ENCODE measurements at places on chromosomes 7 and 10.

GRCh38 chr10:102656026-102656425 lies 11.7 kb downstream of the TRIM8 start:
- no peak for DNase-seq

GRCh38 chr7:139153832-139154231 lies 44.3 kb upstream of the ZC3HAV1 start:
- DNase-seq: no peak

DNA sequence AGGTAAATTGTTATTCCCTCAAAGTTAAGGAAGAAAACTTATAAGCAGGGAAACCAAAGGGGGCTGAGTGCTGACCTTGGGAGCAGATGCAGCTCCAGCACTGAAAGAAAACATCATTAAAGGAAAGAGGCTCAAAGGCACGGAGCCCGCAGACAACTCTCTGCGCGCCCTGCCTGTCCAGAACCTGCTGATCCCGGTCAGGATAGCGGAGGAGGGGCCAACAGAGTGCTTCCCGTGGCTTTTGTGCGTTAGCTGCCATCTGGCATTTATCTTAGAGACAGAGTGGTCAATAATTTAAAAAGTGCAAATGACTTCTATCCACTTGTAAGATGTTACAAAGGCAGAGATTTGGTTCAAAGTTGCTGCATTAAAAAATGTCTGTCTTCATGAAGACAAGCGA lies 162.1 kb downstream of the FANK1 start:
- DNase-seq: no peak

DNA sequence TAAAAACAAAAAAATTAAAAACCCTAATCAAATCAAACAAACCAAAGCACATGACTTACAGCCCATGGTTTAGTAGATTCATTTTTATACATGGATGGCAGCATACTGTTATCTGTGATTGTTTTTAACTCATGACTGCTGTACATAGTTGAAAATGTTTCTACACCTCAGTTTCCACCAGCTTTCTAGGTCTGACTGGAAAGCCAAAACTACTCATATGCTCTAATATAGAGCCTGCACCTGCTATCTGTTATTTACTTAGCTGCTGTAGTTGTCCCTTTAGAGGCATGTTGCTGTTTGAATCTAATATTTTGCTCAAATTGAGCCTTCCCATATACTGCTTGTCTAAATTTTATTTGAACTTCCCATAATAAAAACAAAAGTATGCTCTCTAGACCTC lies 289.9 kb upstream of the LRRN3 start:
- DNase-seq: no peak

DNA sequence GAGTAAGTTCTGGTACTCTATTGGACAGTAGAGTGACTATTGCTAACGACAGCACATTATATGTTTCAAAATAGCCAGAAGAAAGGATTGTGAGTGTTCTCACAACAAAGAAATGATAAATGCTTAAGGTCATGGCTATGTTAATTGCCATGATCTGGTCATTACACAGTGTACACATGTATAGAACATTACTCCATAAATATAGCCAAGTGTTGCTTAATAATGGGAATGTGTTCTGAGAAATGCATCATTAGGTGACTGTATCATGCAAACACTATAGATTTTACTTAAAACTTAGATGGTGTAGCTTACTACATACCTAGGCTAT lies 19.6 kb downstream of the EPC1 start:
- DNase-seq: no peak

DNA sequence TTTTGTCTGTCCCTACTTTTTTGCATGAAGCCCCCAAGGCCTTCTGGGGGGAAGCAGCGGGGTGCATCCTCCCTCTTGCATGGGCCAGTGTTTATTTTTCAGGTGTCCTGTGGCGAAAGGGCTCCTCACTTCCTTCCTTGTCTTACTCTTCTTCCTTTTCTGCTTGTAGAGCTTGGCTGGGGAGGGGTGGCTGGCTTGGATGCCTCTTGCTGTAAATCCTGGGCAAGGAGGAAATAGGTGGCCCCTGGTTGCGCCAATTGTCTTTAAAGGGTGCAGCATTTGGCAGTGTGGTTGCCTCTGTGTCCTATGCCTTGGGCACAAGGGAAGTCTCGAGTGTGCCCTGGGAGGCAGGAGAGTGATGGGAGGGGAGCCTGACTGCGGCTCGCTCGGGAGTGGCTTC lies 95.0 kb downstream of the SH2D4B start:
- DNase-seq: no peak

DNA sequence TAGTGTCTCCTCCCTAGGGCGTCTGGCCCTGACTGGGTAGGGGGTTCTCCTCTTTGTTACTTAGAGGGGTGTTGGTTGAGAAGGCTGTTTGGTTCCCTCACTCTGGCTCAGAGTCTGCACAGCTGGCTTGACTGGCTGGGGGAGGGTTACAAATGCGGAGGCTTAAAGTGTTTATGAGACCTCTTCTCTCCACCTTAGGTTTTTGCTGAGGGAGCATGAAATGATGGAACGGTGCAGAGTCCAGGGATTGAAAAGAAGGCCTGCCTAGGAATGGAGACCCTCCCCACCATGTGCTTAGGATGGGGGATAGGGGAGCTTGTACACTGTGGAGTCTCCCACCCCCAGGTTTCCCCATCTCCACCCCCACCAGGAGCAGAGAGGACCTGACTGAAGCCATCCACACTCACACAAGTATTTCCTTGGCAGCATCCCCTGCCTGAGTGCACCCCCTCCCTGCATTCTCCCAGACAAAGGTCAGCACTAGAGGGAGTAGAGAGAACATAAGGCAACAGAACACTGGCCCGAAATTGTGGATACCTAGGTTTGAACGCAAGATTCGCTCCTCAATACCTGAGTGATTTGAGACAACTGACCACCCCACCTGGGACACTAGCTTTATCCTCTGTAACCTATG lies 1.7 kb upstream of the LDB1 start:
- peak; percentile 63 for DNase-seq

DNA sequence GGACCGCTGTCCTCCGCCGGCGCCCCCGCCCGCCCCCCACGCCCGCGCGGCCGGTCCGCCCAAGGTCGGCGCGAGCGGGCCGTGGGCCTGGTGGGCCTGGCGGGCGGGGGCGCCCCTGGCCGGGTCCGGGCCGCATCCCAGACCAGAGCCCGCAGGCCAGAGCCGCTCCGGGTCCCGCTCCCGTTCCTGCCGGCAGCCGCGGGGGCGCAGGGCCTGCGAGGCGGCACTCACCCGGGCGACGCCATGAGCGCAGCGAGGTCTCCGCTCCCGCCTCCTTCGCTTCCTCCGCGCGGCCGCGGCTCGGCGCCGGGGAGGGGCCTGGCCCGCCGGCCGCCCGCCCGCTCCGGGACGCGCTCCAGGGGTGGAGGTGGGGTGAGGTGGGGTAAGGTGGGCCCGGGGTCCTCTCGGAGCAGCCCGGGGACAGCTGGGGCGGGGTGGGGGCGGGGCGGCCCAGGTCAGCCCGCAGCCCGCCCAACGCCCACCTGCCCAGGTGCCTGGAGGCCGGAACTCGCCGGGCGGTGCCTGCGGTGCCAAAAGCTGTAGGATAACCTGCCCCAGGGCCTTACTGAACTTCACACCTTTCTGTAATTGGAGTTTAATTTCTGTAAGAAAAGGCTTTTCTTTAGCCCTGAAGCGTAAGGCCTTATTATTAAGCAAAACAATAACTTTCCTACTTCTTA lies at the start of gene URGCP:
Gene URGCP, minus strand, starts transcription at position 266 of the 680 bp plus-strand sequence. Its CDS starts 21 bp downstream, at position 245.
- peak; percentile 78 for DNase-seq

- no peak for DNase-seq
These were observed 239.6 kb downstream of the PRKG1 start for GRCh38 chr10:51313773-51314478.

DNA sequence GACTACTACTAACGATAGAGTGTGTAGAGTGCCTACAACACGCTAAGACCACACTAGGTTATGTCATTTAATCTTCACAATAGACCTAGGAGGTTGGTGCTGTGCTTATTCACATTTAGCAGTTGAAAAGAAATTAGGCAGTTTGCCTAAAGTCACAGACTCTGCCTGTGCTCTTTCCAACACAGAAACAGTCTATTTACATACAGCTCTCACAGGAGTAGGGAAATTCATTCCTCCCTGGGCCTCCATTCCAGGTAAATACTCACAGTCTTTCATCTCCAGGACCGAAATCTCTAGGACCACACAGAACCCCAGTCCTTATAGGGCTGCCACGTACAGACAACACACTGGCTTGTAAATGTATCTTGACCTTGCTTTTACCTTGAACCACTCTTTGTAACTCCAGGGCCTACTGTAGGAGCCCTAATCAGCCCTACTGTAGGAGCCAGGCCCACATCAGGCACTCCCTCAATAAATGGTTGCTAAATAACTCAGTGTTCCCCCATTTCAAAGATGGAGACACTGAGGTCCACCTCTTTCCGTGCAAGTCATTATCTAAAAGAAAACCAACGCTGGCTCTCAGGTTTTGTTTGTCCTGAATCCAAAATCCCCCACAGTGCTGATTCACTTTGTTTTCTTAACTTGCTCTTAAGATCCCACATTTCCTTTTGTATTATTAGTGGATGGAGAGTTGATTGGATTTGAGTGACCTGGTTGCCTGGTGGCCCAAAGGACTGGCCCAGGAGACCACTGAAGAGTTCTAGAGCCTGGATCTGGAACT lies 146.9 kb downstream of the KCNMA1 start:
- no peak for DNase-seq

GRCh38 chr7:36865019-36865418 lies 140.7 kb upstream of the AOAH start:
- no peak for DNase-seq

DNA sequence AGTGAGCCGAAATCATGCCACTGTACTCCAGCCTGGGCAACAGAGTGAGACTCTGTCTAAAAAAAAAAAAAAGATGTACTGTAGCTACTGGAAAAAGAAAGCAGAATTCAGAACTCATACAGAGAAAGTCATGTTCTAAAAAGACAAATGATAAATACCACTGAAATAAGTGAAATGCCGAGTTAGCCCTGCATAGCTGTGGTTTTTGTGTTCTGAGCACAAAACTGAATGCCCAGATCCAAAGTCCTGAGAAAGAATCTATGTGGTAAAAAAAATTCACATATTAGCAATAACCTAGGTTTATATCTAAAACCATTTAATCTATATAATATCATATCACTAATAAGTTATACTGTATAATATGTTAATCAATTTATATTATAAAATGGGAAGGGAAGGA lies 29.3 kb upstream of the HECW1 start:
- no peak for DNase-seq

DNA sequence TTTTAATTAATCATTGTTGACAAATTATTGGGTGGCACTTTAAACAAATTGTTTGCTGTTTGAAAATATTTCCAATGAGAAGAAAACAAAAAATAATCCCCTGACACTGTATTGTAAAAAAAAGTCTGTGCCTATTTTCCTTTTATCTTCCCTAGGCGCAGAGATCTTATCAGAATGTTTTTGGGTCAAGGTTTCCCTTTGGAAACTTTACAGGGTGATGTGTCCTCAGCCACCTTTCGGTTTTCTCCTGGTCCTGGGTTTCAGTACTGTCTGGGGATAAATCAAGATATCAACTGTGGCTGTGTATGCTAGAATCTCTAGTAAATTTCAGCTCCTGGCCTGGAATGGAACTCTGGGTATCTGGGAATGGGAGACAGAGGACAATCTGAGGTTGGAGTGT lies 1.4 kb downstream of the ZNF107 start:
- DNase-seq: no peak

- no peak for DNase-seq
These were observed 224.9 kb upstream of the NFE2L3 start for GRCh38 chr7:25926891-25927625.

GRCh38 chr10:132178672-132179545 lies 7.8 kb upstream of the DPYSL4 start:
- no peak for DNase-seq

- peak; percentile 87 for DNase-seq
These were observed 46.3 kb downstream of the PDK4 start for GRCh38 chr7:95549818-95550529.

DNA sequence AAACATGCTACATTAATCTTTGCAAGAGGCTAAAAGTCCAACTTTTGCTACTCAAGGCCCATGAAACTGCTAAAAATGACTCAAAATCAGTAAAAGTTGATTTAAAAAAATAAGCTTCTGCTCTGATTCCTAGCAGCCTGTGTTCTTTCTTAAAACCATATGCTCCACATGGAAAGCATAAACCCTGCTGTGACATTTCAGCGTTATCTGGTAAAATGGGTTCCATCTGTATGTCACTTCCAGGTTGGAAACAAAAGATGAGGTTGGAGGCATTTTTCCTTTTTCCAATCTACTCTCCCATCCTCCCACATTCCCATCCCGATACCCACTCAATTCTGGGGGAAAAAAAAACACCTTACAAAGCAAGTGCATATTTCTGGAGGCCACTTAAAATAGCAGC lies 439.5 kb downstream of the NEBL start:
- no peak for DNase-seq

DNA sequence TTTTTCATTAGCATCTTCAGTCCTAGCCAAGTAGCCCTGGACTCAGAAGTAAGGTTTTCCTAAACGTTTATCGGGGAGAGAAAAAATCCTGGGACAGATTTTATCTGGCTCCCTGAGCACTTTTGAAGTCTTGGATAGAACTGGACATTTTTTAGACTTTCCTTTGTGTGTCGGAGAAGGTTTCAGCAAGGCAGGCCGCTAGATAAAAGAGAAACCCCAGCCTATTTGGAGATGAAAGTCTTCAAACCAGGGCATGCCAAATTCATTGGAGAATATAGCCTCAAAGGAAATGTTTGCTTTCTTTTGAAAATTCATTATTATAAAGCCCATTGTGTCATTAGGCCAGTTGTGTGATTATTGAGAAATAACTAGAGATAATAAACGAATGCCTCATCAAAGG lies 228.1 kb downstream of the BAMBI start:
- no peak for DNase-seq

- DNase-seq: no peak
These were observed 5.0 kb upstream of the EGFR start for GRCh38 chr7:55013851-55014250.

GRCh38 chr10:104297697-104298660 lies 29.0 kb downstream of the GSTO2 start:
- no peak for DNase-seq

DNA sequence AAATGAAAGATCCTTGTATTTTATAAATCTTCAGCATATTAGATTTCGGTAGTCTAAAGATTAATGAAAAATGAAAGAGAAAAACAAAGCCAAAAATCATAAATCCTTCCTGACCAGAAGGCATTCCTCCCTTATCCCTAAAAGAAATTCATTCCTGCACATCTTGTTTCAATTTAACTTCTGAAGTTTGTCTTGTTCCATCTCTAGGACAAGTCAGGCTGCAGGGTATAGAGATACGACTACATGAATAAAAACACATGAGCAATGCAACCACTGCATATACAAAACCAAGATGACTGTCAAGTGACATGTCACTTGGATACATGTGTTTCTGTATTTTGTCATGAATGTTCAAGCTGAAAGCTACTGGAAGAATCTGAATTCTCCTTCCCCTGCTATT lies 214.9 kb downstream of the JAZF1 start:
- no peak for DNase-seq

- DNase-seq: no peak
These were observed 95.7 kb upstream of the EEPD1 start for GRCh38 chr7:36057323-36057722.

- DNase-seq: no peak
These were observed 66.8 kb downstream of the NRP1 start for GRCh38 chr10:33267708-33268107.

GRCh38 chr10:132269266-132270230 lies 38.2 kb downstream of the STK32C start:
- no peak for DNase-seq

GRCh38 chr7:126659124-126659523 lies 593.6 kb downstream of the GRM8 start:
- DNase-seq: no peak
